ENCODE measurements at places on chromosomes 5 and 9.

GRCh38 chr5:50665091-50665490, 1.3 kb upstream of the PARP8 start:
- no peak for DNase-seq

GRCh38 chr5:139138809-139139208, 59.4 kb downstream of the SIL1 start:
- no peak for DNase-seq

DNA sequence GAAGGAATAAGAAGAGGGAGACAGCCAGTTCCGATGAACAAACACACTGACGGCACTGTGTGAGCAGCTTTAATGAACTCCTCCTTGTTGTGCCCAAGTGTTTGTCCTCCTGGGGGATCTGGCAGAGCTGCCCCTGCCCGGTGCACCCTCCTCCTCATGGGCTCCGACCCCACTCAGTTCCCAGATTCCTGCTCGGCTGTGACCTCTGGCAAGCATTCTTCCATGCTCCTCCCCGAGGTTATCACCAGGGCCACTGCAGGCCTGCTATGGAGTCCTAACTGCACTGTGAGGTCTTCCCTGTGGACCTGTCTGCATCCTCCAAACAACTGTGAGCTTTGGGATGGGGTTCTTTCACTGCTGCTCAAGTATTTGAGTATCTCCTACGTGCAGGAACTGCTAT, 142.2 kb downstream of the DCP2 start:
- no peak for DNase-seq

DNA sequence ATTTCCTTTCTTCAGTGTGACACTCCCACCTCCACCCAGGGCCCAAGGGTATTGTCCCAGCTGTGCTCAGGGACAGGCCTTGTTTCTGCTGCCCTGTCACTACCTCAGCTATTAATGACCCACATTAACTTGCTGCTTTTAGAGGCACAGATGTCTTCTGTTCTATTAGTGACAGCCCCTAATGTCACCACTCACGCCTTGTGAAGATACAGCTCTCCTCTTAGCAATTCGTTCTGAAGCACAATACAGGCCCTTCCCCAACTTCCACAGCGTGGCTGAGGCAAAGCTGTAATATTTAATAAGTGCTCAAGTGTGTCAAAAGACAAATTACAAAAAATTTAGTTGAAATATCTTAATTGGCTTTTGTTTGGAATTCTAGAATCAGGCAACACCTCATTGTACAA, 44.7 kb upstream of the HMGCS1 start:
- no peak for DNase-seq

- no peak for DNase-seq
Measured at GRCh38 chr9:130288393-130288792, 22.8 kb downstream of the HMCN2 start.

- no peak for DNase-seq
Measured at GRCh38 chr5:53463909-53464621, 16.4 kb upstream of the FST start.

DNA sequence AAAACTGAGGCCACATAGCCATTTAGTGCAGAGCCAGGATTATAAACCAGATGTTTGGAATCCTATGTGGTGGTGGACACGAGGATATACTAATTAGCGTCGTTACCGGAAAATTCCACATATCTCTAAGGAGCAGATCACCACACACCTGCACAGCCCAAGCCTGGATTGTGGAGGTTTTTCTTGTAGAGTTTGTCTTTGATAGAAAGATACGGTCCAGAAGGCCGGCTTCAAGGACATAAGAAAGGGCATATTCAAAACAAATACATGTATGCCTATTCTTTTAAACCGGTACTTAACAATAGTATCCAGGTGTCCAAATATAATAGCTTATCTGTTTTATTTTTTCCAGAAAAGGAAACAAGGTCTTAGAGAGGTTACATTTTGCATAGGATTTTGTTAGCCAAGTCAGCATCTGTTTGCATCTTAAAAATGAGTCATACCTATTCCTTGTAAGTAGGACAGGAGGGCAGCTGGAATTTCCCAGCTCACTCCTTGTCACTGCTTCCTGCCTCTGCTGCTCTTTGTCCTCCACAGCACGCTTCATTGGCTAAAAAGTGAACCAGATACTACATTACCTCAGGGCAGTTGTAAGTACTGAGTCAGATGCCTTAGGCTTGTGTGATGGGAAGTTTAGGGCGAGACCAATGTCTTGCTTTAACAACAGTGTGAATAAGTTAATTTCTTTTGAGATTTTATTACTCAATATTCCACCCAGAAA, 3.6 kb downstream of the TMC1 start:
- DNase-seq, result peak; percentile 50

DNA sequence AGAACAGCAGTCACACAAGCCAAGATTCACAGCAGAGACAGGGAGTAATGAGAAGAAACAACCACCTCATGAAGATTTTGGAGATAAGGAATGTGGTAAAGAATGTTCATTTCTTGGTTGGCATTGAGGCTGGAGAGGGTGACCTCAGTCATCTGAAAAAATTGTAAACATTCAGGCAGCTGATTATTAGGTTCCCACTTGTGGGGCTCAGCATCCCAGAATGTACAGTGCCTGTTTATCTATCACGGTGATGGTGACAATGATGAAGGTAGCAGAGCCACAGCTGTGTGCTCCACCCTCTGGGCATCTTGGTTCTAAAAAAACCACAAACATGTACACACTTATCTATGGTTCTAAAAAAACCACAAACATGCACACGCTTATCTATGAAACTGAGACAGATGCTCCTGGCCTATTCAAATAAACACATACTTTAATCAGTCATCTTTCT, 143.9 kb upstream of the MOCS2 start:
- DNase-seq, result no peak

- DNase-seq, result no peak
Measured at GRCh38 chr9:137558127-137558526, 6.4 kb downstream of the MRPL41 start.

- DNase-seq, result no peak
Measured at GRCh38 chr5:111083323-111083722, 8.8 kb upstream of the WDR36 start.

DNA sequence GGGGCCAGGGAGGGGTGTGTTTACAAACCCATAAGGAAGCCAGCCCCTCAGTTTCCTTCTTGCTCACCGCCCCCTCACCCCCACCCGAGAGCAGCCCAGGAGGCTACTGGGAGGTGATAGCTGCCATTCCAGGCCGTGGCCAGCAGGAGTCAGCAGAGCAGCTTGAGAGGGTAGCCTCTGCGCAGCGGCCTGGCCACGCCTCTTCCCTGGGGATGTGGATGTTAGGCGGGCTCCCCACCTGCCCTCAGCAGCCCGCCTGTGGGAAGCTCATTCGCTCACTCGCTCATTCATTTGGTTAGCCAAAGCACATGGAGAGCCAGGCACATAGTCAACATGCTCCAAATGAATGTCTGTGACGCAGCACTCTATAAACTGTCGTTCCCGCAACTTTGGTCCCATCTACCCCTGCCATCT, 6.1 kb upstream of the DPM2 start:
- no peak for DNase-seq

DNA sequence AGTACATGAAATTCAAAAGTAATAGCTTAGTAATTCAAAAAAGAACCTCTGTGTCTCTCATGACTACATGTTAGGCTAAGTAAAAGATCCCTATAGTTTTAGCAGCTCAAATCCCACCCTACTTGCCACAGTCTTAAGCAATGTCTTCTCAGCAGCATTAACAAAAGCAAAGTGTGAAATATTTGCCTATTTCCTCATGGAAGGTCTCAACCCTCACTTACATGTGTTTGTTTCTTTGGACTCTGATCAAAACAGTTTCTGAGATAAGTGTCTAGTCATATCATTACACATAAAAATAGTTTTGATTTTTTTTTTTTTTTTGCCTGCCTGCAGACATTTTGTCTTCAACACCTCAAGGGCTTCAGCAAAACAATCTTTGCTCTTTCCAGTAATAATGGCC, 310.5 kb downstream of the CETN3 start:
- no peak for DNase-seq

DNA sequence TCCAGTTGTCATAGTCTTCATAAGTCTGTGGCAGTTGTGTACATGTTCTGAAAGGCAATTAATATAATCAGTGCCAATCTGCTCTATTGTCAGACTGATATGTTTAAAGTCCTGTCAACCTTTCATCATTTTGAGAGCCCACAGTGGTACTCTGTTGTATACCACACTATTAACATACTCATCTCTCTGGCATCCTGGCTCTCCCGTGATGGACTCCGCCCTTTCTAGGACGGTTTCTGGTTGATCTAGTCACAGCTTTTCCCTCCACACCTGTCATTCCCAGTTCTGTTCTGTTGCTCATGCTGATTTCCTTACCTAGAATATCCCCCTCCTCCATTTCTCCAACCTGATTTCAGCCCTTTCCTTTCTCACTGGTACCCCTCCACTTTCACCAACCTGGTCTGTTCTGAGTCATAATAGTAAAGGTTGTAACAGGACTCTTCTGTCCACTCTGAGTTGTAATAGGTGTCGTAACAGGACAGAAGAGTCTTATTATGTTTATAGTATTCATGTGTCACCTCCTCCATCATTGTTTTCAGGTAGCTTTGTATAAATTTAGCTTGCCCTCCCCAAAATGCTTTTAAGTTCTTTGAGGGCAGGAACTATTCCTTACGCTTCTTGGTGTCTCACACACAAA, 4.1 kb downstream of the PTCD2 start:
- DNase-seq, result no peak

GRCh38 chr9:128098297-128099230, 29.0 kb downstream of the PTGES2 start:
- DNase-seq, result peak; percentile 93

GRCh38 chr9:121858788-121859187, 207.4 kb downstream of the DAB2IP start:
- DNase-seq, result no peak

DNA sequence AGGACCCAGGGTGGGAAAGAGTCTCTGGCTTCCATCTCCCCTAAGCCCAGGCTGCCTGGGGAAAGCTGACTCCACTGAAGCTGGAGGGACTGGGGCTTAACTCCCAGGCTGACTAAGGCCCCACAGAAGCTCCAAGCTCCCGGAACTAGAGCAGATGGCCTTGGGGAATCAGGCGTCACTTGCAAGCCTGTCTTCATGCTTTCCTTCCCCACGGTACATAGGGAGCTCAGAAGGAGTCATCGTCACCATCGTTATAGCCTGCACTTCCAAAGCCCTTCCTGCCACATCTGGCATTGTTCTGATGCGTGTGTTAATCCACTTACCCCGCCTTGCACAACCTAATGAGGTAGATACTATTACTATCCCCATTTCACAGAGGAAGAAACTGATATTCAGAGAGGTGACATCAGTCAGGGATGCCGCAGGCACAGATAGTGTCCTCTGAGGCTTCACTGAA, 11.5 kb downstream of the AQP3 start:
- no peak for DNase-seq

DNA sequence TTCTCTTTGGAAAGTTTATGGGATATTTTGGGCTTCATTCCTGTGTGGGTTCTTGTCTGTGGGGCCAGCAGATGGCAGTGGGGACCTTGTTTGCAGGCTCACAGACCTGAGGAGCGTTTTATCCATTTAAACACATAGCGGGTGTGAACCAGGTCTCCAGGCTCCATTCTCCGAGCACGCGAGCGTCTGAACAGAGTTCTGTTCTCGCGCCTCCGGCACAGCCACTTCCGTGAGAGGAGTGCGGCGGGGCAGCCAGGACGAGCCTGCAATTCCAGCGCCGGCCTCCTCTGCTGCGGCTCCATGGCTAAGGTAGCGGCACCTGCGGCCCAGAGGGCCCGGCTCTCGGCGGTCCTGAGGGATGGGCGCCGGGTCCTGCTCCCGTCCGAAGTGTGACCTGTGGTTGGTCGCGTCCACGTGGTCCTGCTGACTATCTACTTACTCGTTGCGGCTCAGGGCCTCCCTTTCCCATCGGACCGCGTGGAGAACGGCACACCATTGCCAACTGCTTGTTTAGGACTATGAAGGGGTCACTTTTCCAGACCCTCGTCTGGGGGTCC, 7.3 kb downstream of the NRARP start:
- DNase-seq, result no peak

- no peak for DNase-seq
Measured at GRCh38 chr5:137300411-137301240, 198.5 kb downstream of the SPOCK1 start.

- no peak for DNase-seq
Measured at GRCh38 chr9:34233672-34234071, 54.8 kb downstream of the UBAP1 start.

GRCh38 chr5:65721720-65722574, at the start of the genes NLN and SGTB:
Gene NLN, plus strand, starts transcription at chr5:65722205. Its CDS starts 169 bp downstream, at chr5:65722374.
Gene SGTB, minus strand, starts transcription at chr5:65722109. Its CDS starts 1,302 bp downstream, at chr5:65720807.
- DNase-seq, result no peak

- no peak for DNase-seq
Measured at GRCh38 chr9:22337261-22337660, 109.4 kb upstream of the DMRTA1 start.

DNA sequence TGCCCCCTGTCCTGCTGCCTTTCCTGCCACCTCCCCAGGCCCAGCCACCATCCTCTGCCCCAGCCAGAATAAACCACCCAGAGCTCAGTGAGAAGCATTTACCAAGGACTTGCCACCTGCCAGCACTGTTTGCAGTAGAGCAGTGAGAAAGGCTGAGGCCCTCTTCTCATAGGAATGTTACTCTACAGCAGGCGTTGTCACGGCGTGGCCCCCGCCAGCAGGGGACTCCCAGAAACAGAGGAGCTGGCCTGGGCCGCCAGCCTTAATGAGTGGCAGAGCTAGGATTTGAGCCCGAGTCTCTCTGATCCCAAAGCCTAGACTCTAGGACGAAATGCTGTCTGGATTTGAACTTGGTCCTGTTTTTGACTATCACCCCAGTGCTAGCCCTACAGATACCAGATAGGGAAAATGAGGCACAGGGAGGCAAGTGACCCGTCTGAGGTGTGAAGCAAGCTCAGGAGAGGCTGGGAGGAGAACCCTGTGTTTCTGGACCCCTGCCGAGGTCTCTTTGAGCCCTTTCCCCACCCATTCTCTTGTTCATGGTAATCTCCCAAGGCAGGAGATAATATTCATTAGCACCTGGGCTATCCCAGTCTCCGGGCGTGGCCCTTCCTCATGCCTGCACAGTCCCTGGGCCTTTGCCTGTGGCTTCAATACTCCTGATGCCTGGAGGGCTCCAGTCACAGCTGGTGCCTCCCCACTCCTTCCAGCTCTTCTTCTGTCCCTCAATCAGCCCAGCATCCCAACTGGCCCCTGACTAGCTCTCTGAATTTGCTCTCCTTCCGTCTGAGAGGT, 30.7 kb downstream of the HRH2 start:
- DNase-seq, result no peak

- no peak for DNase-seq
Measured at GRCh38 chr5:127001621-127002296, 28.6 kb downstream of the MARCHF3 start.

- no peak for DNase-seq
Measured at GRCh38 chr5:54440456-54440893, 15.0 kb upstream of the HSPB3 start.

- DNase-seq, result no peak
Measured at GRCh38 chr5:156879665-156880285, 29.7 kb downstream of the PPP1R2B start.

GRCh38 chr5:90131383-90132133, 278.0 kb downstream of the CETN3 start:
- DNase-seq, result no peak

GRCh38 chr5:9168791-9169556, 376.9 kb downstream of the SEMA5A start:
- no peak for DNase-seq

GRCh38 chr9:95023217-95024003, 294.1 kb downstream of the FANCC start:
- no peak for DNase-seq

GRCh38 chr5:146203872-146204192, 427 bp downstream of the RBM27 start:
- DNase-seq, result no peak
